SK-N-SH (cell line): ENCODE measurements at places on chromosomes 3 and 15. TPM values are rescaled to one million over a fixed set of nuclear protein-coding genes. Genes with fewer than 3 reads are reported as not detected.
A peak's percentile ranks its signal among the peaks of the same experiment; 100 is the strongest.

DNA sequence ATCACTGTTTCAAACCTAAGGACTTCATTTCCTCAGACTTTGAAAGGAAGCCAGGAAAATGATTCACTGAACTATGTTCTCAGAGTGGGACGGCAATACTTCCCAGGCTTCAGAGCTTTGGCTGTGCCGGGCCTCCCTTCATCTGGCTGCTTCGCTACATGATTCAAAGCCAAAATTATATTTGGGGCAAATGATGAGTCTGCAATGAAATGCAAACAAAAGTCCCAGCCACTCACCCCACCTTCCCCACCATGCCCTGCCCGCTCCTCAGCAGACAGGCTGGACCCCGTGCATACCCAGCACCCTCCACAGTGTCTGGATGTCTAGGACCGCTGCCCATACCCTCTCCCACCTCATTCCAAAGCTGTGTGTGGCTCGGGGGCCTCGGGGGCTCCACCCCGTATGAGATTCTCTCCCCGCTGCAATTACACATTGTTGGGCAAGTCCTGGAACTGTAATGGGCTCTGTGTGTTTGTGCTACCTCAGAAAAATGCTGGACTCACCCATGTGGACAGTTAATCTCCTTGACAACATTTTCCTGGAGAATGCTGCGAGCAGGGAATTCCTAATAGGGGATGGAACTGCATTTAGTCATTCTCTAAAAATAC is 32.2 kb downstream of the ATP10A start:
- DNase-seq = no peak
- no peak overlapping the region for H3K27ac ChIP-seq
- no peaks in the 10 kb centered on the region for H3K4me1 ChIP-seq
- H3K27me3 ChIP-seq = no peaks in the 10 kb centered on the region
- no peaks in the 10 kb centered on the region for H3K36me3 ChIP-seq
- H3K4me3 ChIP-seq = no peak overlapping the region

DNA sequence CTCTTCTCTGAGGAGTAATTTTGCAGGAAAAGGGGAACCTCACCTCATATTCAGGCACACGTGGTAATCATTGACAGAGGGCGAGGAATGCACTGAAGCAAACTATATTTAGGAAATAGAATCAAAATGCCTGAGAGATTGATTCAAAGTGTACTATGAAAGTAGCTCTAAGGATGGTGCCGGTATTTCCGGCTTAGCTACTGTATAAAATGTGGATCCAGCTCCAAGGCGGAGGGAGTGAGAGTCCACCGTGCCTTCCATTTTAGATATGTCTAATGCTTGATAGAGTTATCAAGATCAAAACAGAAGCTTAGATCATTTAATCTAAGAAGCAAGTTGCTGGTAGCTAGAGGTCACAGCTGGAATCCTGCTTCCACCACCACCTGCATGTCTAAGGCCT is 33.0 kb downstream of the GOLIM4 start:
- DNase-seq = no peak
- peaks cover 10% of the 10 kb centered on the region for H3K36me3 ChIP-seq
- no peak overlapping the region for H3K27ac ChIP-seq

GRCh38 chr3:187833799-187834578 is 88.7 kb upstream of the BCL6 start:
- no peaks in the 10 kb centered on the region for H3K27me3 ChIP-seq
- no peaks in the 10 kb centered on the region for H3K36me3 ChIP-seq
- H3K4me1 ChIP-seq = no peaks in the 10 kb centered on the region
- H3K27ac ChIP-seq = no peak overlapping the region
- no peak for DNase-seq
- H3K4me3 ChIP-seq = no peak overlapping the region

CGGBP1 gene
- 34.5 and 38.3 TPM in 2 replicates for polyA plus RNA-seq

GOLGA8T gene
- polyA plus RNA-seq = 0.06 TPM in 1 of 2 replicates, not detected in the other

AEN gene
- polyA plus RNA-seq = 46.4 and 65.2 TPM in 2 replicates

NR1I2 gene
- 0.03 TPM in 1 of 2 replicates, not detected in the other for polyA plus RNA-seq

GRCh38 chr15:101625980-101626379 is 26.2 kb downstream of the TM2D3 start:
- no peak overlapping the region for H3K27ac ChIP-seq
- no peak overlapping the region for H3K4me3 ChIP-seq
- no peaks in the 10 kb centered on the region for H3K4me1 ChIP-seq
- no peak for DNase-seq

DNA sequence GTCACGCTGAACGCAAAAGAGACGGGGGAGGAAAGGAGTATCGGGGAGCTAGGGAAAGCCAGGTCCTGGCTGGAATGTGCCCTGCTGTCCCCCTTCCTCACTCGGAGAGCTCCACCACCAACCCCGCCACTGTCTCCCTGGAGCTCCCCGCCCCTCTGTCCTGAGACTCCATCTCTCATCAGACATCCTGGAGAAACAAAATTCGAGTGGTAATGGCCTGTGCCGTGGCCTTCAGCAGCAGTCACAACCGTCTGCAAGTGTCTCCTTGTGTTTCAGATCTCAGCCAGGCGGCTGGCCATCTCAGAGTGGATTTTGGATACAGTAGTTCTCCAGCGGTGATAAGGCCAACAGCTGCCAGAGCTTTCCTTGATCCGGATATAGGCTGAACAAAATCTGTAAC is 76.9 kb downstream of the OCA2 start:
- no peaks in the 10 kb centered on the region for H3K4me1 ChIP-seq
- no peak overlapping the region for H3K27ac ChIP-seq
- H3K4me3 ChIP-seq = no peak overlapping the region
- DNase-seq = peak; percentile 50
- no peaks in the 10 kb centered on the region for H3K36me3 ChIP-seq

FOXB1 gene
- not detected in 2 replicates for polyA plus RNA-seq

GRCh38 chr3:154081305-154081704 is 39.9 kb upstream of the ARHGEF26 start:
- no peaks in the 10 kb centered on the region for H3K27me3 ChIP-seq
- H3K27ac ChIP-seq = no peak overlapping the region
- H3K4me1 ChIP-seq = no peaks in the 10 kb centered on the region

DNA sequence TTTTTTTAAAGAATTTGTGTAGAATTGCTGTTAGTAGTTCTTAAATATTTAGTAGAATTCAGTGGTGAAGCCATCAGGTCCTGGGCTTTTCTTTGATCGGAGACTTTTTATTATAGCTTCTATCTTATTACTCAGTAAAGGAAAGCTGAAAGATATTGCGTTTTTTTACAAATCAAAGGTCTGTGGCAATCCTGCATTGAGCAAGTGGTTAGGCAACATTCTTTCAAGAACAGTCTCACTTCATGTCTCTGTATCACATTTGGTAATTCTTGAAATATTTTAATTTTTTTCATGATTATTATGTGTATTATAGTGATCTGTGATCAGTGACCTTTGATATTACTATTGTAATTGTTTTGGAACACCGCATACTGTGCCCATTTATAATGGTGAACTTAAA is 140.8 kb downstream of the UNC13C start:
- H3K27ac ChIP-seq = no peak overlapping the region
- H3K27me3 ChIP-seq = no peaks in the 10 kb centered on the region
- H3K36me3 ChIP-seq = no peaks in the 10 kb centered on the region
- no peak overlapping the region for H3K4me3 ChIP-seq

GRCh38 chr3:175511219-175511785 is 652.2 kb downstream of the NAALADL2 start:
- no peaks in the 10 kb centered on the region for H3K27me3 ChIP-seq
- no peak overlapping the region for H3K27ac ChIP-seq
- H3K4me1 ChIP-seq = no peaks in the 10 kb centered on the region
- no peak overlapping the region for H3K4me3 ChIP-seq
- H3K36me3 ChIP-seq = no peaks in the 10 kb centered on the region

- H3K4me3 ChIP-seq = no peak overlapping the region
- no peak overlapping the region for H3K27ac ChIP-seq
- DNase-seq = no peak
- peaks cover 27% of the 10 kb centered on the region for H3K36me3 ChIP-seq
Measured at GRCh38 chr3:136543385-136543784, 208.8 kb downstream of the STAG1 start.

- H3K36me3 ChIP-seq = no peaks in the 10 kb centered on the region
- H3K27ac ChIP-seq = peak overlapping the region; percentile 80
- DNase-seq = no peak
- peaks cover 18% of the 10 kb centered on the region for H3K4me1 ChIP-seq
Measured at GRCh38 chr3:170712336-170712735, 126.5 kb upstream of the SLC7A14 start.

DNA sequence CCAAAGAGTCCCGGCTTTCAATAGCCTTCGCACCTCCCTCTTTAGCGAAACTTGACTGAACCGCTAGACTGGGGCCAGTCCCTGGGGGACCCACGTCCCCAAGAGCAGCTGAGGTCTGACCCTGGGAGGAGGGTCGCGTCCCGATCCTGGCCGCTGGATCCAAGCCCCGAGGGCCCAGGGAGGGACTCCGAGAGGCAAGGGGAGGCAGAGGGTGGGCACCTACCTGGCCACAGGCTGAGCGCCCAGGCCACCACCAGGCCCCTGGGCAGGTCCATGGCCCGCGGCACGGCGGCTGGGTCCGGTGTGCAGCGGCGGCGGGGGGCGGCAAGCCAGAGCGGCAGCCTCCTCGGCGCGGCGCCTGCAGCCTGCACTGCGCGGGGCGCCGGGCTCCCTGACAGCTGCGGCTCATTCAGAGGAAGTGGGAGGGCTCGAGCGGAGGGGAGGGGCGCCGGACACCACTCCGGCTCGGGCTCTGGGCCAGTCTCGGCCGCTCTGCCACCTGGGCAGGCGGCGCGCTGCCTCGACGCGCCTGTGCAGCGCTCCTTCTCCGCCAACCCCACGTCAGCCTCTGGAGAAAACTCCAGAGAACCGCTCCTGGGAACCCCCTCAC is at the start of gene ITGA11:
TSS of gene ITGA11 (minus strand) at position 372 of the 610 bp plus-strand sequence. CDS start at position 275, 97 bp downstream.
- peaks cover 14% of the 10 kb centered on the region; the same call in 1 of the 2 replicates for H3K4me1 ChIP-seq
- no peak within 1 kb of the TSS for H3K27ac ChIP-seq
- H3K36me3 ChIP-seq = no peaks in the 10 kb centered on the region

DNA sequence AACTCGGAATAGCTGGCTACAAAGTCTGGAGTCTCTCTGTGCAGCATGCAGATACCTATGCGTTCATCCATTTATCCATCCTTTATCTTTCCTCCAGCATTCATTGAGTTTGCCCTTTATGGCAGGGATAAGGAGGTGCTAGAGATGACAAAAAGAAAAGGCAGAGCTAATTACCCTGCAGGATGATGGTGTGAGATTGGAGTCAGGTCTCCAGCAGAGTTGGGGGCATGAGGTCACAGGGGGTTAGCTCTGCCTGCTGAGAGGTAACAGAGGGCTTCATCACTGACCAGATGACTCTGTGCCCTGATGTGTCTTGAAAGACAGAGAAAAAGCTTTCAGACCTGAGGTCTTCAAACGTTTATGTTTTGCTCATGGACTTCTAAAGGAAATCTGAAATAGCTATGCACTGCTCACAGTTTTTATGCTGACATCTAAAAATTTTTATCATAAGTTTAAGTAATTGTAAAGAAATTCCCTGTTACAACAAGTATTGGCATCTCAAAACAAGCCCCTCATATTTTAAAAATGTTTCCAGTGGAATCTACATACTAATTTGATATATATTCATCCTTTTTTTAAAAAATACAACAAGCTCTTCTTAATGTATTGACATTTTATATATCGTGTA is 132.3 kb upstream of the ANKRD28 start:
- no peak for DNase-seq
- no peaks in the 10 kb centered on the region for H3K36me3 ChIP-seq
- no peaks in the 10 kb centered on the region for H3K27me3 ChIP-seq
- H3K27ac ChIP-seq = no peak overlapping the region
- no peaks in the 10 kb centered on the region for H3K4me1 ChIP-seq

ACAN gene
- not detected in 2 replicates for polyA plus RNA-seq

DNA sequence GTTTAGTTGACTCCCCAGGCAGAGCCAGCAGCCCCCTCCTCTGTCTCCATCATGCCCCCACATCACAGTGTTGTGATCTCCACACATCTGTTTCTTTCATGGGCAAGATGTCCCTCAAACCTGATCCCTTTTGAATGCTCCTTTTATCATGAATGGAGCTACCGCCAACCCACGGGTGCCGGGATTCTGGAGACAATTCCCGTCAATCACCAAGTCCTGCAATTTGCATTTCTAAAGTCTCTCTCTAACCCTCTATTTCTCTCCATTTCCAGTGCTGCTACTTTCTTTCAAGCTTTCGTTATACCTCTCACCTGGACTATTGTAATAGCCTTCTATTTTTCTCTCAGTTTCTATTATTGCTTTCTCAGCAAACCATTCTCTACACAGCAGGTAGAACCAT is 89.7 kb upstream of the CCNL1 start:
- H3K4me1 ChIP-seq = peaks cover 3% of the 10 kb centered on the region
- no peaks in the 10 kb centered on the region for H3K27me3 ChIP-seq
- no peak for DNase-seq
- H3K36me3 ChIP-seq = peaks cover 3% of the 10 kb centered on the region
- no peak overlapping the region; the same call in 1 of the 2 replicates for H3K27ac ChIP-seq

DNA sequence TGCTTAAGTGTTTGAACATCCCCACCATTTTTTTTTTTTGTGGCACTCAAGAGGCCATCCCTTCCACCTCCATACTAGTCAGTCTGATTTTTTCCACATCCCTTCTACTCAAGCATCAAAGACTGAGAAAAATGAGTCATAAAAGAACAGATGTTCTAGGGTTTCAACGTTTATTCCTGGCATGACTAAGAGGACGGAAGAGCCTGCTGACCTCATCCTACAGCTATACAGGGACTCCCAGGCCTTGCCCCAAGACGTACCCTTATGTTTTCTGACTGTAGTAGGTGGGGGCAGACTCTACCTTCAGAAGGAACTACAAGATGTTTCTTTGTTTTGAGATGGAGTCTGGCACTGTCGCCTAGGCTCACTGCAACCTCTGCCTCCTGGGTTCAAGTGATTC is 3.3 kb upstream of the ITPKA start:
- DNase-seq = peak; percentile 23
- H3K36me3 ChIP-seq = no peaks in the 10 kb centered on the region
- no peaks in the 10 kb centered on the region for H3K27me3 ChIP-seq
- peaks cover 6% of the 10 kb centered on the region for H3K4me1 ChIP-seq

ITIH1 gene
- not detected in 2 replicates for polyA plus RNA-seq

ZNF717 gene
- polyA plus RNA-seq = 9.9 and 17.0 TPM in 2 replicates

DNA sequence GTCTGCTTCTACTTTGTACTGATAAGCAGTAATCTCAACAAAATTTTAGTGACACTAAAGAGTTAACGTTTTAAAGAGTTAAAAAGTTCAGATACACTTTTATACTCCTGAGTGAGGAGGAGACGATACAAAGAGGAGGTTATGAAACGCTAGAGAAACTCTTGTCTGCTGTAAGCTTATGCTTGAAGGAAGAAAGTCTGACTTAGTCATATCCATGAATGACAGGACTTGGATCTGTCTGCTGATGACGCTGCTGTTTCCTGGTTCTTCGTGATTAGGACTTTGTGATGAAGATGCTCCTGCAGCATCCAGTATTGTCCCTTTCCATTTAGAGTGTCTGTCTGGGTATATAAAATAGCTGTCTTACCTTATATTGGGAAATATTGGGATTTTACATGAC is 15.8 kb downstream of the TCF12 start:
- H3K36me3 ChIP-seq = peaks cover 11% of the 10 kb centered on the region
- H3K27me3 ChIP-seq = no peaks in the 10 kb centered on the region
- H3K4me3 ChIP-seq = no peak overlapping the region
- peaks cover 2% of the 10 kb centered on the region for H3K4me1 ChIP-seq
- no peak overlapping the region for H3K27ac ChIP-seq
- no peak for DNase-seq

TMEM212 gene
- not detected in 2 replicates for polyA plus RNA-seq

DNA sequence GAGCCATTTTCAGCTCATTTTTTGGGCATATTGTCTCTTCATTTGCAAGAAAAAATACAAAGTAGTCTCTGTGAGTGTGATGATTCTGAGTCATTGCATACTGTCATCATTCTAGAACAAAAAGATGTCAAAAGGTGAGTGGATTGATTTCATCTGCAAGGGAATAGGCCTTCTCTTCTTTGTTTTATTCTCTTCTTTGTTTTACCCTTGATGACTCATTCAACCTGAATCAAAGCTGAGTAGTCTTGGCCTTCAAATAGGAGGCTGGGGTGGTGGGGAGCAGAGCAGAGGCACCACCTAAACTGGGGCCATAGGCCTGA is 25.4 kb downstream of the CYP19A1 start:
- H3K36me3 ChIP-seq = no peaks in the 10 kb centered on the region
- H3K27me3 ChIP-seq = no peaks in the 10 kb centered on the region
- no peak for DNase-seq
- H3K4me1 ChIP-seq = no peaks in the 10 kb centered on the region; the same call in 1 of the 2 replicates
- H3K4me3 ChIP-seq = no peak overlapping the region
- H3K27ac ChIP-seq = no peak overlapping the region
